ENCODE measurements at places on chromosomes 16 and 17.

- no peak for DNase-seq
Measured at GRCh38 chr16:20203272-20203671, 124.0 kb downstream of the GP2 start.

DNA sequence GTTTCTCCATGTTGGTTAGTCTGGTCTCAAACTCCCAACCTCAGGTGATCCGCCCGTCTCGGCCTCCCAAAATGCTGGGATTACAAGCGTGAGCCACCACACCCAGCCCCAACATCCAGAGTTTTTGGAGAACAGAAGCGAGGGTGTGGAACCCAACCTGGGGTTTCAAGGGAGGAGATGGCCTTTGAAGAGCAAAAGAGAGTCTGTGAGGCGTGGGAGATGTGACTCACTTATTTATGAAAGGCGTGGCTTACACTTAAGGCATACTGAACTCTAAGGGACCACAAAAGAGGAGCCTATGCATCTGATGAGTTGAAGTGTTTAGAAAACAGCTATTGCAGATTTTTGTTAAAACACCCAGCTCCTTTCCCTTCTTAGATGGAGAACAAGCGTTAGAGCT, 18.9 kb downstream of the ARSG start:
- no peak for DNase-seq

GRCh38 chr17:27558842-27559505, 72.0 kb upstream of the LGALS9 start:
- no peak for DNase-seq

- no peak for DNase-seq
Measured at GRCh38 chr17:7818746-7819645, 15.0 kb upstream of the KDM6B start.

DNA sequence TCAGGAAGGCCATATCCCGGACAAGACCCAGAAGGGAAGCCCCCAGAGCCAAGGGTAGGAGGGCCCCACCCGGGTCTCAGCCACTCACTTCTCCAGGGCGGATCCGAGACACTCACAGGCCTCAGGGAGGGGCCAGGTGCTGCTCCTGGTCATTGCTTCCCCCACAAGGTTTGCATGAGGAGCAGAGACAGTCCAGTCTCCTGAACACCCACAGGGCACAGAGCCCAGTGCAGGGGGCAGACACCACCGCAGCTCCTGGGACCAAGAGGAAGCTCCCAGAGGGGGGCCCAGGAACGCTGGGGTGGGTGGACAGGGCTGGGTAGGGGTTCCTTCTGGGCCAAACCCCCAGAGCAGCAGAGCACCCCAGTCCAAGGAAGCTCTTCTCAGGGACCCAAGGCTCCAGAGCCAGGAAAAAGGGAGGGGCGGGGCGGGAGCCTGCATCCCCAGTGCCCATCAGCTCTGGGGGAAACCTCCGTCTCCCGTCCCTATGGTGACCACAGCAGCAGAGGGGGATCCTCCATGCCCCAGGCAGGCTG, 709 bp upstream of the MRPL28 start:
- no peak for DNase-seq

- DNase-seq: no peak
Measured at GRCh38 chr16:49589544-49590031, 216.0 kb downstream of the C16orf78 start.

GRCh38 chr16:73483076-73483791, 435.3 kb upstream of the ZFHX3 start:
- DNase-seq: no peak

DNA sequence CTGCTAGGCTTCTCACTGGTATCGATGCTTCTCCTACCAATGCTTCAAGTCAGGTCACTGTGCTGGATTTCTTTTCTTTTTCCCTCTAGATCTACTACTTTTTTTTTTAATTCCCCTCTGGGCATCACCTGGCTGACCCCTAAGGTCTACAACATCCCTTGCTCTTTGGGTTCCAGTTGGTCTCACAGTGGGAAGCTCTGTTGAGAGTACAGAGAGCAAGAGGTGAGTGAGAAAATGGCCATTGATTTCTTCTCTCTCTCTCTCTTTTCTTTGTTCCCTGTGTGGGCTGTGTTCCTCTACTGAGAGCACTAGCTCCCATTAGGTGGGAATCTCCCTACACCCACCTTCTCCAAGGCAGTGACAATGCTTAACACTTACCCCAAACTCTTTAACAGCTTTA, 413.4 kb downstream of the KCNJ2 start:
- DNase-seq: no peak

DNA sequence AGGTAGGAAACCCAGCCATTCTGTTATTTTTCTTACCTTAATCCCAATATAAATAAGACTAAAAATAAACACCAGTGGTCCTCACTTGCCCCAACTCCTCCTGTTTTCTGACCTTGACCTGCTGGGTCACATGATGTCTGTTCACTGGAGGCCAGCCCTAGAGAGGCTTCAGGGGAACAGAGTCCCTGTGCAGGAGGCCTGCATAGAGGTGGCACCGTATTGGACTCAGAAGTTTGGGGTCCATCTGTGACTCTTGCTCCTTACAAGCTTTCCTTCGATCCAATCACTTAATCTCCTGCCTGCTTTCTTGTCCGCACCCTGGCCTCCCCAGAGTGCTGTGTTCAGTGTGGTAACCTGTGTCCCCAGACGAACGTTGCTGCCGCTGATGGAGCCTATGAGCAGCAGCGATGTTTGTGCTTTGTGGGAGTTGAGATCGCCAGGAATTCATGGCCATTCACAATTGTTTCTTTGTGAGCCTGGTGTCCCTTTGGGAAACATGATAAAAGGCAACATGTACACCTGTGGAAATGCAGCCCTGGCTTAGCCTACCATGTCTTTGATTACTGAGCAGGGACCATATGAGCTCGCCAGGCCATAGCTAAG, 4.7 kb downstream of the IGSF6 start:
- no peak for DNase-seq
